Frontal cortex (tissue), 4 donors: ENCODE measurements at places on chromosomes 3 and 15.
A peak's percentile ranks its signal among the peaks of the same experiment; 100 is the strongest.

- no peak for DNase-seq
Observed at GRCh38 chr3:101665357-101665756, 11.6 kb downstream of the ZBTB11 start.

GRCh38 chr3:112791736-112792135 is 54.9 kb downstream of the CD200R1L start:
- DNase-seq = no peak

DNA sequence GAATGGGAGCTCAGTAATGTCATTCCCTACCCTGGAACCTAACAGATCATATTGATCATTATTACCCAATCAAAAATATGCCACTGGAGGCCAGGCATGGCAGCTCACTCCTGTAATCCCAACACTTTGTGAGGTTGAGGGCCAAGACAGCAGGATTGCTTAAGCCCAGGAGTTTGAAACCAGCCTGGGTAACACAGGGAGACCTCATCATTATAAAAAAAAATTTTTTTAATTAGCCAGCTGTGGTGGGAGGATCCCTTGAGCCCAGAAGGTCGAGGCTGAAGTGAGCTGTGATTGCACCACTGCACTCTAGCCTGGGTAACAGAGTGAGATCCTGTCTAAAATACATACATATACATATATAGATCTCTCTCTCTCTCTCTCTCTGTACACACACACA is 10.2 kb downstream of the IGDCC4 start:
- no peak for DNase-seq

DNA sequence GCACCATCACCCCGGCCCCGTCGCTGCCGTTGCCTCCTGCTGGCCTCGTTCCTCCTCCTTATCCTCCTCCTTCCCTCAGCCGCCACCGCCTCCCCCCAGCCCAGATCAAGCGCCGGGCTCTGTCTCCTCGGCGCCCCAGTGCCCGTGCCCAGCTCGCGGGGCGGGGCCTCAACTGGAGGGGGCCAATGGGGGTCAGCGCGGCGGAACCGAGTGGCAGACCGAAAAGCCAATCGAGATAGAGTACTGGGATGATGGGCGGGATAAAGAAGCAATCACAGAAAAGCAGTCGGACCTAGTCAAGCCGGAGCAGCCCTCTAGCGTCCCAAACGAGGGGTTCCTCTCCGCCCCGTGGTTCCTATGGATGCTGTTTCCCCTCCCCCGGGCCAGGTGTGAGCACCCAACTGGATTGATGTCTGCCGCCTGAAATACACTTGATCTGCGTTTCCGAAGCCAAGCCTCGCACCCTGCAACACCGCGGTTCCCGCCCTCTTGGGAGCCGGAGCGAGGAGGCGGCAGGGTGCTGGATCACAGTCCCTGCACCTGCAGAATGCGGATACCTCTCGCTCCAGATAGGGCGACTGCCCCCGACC is at the start of gene FRMD5:
Gene FRMD5, minus strand, starts transcription at position 121 of the 590 bp plus-strand sequence.
- peak; percentile 92 for DNase-seq

GRCh38 chr3:42236611-42237010 is 29.4 kb downstream of the CCK start:
- no peak for DNase-seq

GRCh38 chr3:71843071-71843470 is 58.1 kb upstream of the PROK2 start:
- no peak for DNase-seq

DNA sequence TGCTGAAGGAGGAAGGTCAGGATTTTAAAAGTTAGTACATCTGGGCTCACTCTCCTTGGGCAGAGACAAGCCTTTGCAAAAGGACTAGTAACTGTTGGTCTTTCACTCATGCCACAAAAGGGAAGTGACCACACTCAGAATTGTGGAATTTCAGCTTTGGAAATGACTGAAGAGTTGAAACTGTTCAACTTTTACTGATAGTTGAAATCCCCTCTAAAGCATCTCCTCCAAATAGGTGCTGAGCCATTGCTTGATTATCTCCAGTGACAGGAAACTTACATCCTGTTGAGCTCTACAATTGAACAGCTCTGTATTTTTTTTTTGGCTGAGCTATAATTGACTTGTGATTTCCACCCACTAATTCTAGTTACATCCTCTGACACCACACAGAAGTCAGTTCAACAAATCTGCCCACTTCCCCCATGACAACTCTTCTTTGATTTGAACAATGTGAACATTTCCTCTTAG is 254.8 kb upstream of the TPRG1 start:
- no peak for DNase-seq
